ENCODE measurements at places on chromosomes 11 and 22.
A peak's percentile ranks its signal among the peaks of the same experiment; 100 is the strongest.

DNA sequence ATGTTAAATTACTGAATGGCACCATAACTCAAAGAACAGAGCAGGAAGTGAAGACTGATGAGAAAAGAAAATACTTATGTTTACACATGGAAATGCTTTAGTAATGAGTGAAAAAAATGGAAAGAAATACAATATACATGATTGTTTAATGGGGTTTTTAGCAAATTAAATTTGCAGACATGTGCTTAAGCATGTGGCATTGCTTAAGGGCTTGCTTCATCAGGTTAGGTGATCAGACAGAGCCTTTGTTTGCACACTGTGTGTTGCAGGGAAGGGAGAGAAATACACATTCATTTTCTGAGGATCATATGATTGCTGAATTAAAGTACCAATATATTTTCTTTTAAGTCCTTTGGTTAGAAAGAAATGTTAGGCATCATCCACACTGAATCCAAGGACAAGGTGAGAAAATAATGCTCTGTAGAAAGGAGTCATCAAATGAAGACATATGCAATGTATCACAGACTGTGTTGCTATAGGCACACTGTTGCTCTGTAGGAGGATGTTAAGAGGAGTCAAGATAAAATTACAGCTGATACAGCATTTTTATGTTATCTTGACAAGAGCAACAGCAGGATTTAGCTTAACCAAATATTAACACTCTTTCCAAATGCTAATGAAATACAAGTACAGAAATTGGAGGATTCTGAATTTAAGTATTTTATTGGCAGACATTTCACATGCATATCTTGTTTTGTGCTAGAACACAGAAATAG, 23.4 kb upstream of the ARHGAP20 start:
- ATAC-seq, result no peak

GRCh38 chr11:111336062-111336461, 37.7 kb downstream of the POU2AF3 start:
- ATAC-seq, result no peak

DNA sequence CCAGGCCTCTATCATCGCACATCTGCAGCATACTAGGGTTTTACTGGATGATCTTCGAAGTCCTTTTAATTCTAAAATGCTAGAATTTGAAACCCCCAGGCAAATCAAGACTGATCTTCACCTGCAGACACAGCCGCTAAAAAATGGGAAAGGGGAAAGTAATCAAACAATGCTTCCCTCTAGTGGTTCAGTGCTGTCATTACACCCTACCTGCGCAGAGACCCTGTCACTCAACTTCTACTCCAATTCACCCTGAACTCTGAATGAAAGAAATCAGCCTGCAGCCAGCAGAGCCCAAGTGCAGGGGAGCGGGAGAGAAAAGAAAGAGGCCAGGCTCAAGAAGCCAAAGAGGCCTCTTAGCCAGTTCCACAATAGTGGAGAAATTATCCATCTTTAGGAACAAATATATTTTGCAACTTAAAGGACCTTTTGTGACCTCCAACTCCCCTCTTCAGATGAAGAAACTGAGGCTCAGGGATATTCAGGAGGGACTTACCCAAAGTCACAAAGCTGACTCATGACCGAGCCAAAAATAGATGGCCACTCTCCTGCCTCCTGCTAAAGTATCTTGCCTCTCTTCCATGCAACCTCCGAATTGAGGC, 33.0 kb downstream of the SERGEF start:
- no peak for ATAC-seq

DNA sequence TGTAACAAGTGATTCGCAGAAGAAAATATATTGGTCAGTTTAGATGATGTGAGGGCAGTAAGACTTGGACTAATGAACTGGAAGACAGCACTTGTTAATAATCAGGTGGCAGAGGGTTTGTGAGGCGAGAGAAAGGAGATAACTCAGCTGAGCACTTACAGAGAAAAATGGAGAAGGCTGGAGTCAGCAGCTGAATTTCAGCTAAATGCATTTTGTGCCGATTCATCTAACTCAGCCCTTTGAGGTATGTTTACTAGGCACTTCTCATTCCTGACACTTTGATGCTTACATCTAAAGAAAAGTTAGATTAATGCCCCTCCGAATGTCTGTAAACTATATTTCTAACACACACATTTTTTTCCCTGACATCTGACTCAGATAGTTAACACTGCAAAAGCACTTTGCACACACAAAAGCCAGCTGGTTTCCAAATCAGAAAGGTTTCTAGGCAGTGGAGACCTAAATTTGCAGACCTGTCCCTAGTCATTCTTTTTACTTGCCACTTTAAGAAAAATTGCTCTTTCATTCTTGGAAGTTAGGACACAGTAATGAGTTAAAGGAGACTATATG, 859.5 kb upstream of the CCDC90B start:
- no peak for ATAC-seq

DNA sequence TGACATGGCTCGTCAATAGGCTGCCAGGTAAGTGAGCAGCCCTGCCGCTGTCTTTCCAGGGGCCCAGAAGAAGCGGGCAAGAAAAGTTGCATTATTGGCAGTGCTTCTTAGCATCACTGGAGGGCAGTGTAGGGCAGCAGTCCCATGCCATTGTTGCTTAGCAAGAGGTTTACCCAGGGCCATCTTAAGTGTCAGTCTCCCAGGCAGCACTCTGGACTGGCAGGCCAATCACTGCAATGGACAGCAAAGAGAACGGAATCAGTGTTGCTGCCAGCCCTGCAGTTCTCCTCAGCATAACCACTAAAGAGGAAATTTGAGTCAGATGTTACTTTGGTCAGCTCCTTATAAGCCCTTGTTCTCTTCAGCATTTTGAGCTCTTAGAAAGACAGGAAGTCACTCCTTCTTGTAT, 13.4 kb upstream of the GRK2 start:
- ATAC-seq, result peak; percentile 40

GRCh38 chr22:25876871-25877270, 134.9 kb downstream of the MYO18B start:
- no peak for ATAC-seq

DNA sequence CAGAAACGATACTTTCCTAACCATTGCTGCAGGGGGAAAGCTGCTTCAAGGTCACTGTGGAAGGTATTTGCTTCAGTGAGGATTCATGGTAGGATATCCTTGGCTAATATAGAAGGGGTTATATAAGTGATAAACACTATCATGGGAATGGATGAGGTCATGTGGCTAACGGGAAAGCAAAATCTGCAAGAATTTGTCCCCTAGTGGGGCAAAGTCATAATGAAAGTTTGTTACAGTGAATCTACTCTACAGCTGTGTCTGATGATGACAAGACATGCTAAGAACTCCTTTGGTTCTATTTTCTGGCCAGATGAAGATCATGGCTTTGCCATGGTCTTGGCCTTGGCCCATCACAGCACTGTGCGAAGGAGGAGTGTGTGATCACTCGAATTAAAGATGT, 13.8 kb downstream of the MMP20 start:
- peak; percentile 36 for ATAC-seq

GRCh38 chr11:74927496-74927895, 21.4 kb downstream of the XRRA1 start:
- no peak for ATAC-seq

DNA sequence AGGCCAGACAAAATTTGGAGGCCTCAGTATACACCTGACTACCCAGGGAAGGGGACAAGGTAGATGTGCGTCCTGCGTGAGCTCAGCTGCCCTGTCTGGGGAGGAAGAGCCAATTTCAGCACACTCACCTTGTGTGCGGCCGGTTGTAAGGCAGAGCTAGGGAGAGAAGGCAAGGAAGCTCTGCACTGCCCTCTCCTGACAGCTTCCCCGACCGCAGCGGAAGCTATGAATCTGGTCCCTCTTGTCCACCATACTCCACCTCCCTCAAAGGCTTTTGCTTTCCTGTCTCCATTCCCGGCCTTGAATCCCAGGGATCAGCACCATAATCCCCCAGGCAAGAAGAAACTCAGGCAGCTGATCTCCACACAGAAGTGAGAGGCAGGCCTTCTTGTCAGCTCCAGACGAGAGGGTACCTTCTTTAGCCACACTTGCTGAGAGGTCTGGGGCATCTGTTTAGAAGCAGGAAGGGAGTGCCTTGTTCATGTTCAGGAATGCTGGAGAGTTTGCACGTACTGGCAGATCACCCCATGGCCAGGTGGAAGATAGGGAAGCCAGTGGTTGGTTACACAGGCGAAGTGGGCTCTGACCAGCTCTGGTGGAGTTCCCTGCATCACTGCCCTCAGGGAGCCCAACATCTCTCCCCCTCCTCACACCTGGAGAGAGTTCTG, 62.5 kb downstream of the FEZ1 start:
- ATAC-seq, result peak; percentile 38

- no peak for ATAC-seq
These were observed 86.3 kb upstream of the BLID start for GRCh38 chr11:122202161-122202950.

DNA sequence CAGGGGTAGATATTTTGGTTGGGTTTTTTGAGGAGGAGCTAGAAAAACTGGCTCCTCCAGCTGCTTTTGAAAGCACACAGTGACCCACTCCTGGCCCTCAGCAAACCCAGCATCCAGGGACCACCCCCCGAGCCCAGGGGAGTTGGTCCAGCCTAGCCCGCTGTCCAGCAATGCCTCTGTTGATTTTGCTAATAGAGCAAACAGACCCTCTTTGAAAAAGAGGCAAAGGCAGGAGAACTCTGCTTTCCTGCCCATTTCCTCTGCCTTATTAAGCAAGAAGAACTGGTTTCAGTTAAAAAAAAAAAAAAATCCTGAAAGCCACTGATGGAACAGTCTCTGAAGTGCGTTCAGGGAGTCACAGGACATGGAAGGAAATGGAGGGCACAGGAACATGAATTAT, 25.3 kb downstream of the ABTB2 start:
- ATAC-seq, result no peak

GRCh38 chr11:99670067-99670676, 649.4 kb downstream of the CNTN5 start:
- no peak for ATAC-seq

DNA sequence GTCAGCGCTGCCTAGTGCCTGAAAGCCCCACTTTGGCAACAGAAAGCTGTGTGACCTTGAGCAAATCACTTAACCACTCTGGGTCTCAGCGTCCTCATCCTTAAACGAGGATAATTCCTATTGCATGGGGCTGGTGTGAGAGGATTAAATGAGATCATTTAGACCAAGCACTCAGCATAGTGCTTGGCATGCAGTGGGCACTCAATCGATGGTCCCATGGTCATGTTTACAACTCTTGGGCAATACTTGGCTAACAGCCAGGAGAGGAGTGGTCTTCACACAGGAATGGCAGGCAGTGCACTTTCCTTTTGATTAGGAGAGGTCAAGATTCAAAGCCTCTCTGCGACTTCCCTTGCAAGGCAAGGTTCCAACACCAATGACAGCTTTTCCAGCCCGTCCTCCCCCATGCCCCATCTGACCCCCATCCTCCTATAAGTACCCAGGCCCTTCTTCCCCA, 14.1 kb downstream of the TNKS1BP1 start:
- ATAC-seq, result no peak

DNA sequence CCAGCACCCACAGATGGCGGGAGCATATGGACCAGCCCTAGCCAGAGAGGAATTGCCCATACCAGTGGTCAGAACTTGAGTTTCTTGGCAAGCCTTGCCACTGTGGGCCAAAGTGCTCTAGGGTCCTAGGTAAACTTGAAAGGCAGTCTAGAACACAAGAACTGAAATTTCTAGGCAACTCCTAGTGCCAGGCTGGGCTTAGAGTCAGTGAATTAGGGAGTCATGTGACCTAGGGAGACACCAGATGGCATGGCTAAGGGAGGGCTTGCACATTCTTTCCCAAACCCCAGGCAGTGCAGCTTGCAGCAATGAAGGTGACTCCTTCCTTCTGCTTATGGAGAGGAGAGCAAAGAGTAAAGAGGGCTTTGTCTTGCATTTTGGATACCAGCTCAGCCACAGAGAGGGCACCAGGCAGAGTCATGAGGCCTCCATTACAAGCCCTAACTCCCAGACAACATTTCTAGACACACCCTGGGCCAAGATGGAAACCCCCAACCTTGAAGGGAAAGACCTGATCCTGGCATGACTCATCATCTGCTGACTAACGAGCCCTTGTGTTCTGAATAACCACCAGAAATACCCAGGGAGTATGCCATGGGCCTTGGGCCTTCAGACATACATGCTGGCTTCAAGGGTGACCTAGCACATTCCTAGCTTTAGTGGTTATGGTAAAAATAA, 19.2 kb upstream of the OR56A3 start:
- ATAC-seq, result peak; percentile 56

GRCh38 chr11:134118006-134118405, 49.1 kb downstream of the JAM3 start:
- no peak for ATAC-seq

DNA sequence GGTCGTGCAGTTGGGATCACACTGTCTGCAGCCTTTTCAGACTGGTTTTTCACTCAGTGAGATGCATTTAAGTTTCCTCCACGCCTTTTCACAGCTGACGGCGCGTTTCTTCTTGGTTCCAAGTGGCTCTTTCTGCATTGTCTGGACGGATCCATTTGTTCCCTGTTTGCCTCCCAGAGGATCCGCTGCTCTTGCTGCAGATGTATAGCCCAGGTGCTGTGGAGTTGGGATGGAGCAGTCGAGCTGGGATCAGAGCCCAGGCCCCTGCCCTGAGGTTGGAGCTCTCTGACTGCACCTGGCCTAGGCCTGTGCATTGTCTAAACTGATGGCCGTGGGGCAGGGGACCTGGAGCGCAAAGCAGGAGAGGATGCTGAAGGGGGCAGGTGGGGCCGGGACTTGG, 51.6 kb downstream of the PARVB start:
- ATAC-seq, result no peak

- ATAC-seq, result no peak
These were observed 46.9 kb downstream of the GAS2 start for GRCh38 chr11:22713336-22713735.

DNA sequence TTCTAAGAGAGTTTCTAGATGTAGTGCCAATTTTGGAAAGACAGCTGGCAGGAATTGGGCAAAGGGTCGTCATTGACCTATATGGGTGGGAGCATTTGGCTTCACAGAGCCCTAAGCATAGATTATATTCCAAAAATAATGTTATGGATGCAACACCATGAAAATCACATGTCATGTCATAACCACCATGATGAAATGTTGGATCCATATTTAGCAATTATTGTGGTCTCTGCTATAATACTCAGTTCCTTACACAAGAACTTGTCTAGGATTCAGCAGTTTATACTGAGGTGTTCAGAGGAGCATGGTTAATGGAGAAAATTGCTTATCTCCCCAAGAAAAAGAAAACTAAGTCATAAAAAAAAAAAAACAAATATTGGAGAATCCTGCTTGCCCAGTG, 31.6 kb downstream of the NTM start:
- no peak for ATAC-seq

DNA sequence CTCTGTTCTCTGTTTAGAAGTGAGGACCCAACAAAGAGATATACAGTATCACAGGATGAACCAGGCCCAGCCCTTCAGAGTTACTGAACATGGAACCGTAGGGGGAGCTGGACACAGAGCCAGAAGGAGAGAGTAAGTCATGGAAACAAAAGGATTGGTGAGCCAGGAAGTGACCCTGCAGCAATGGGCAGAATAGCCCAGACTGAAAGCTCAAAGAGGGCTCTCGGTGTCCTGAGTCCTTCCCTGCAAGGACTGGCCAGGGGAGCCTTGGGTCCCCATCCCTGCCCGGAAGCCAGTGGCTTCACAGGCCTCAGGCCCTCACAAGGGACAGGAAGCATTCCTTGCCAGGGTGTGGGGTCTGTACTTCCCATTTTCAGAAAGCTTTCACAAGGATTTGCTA, 150.6 kb downstream of the SPATA19 start:
- ATAC-seq, result no peak

- no peak for ATAC-seq
These were observed 18.8 kb downstream of the SCN4B start for GRCh38 chr11:118133816-118134215.

All from activated CD4-positive, CD25-positive, alpha-beta regulatory T cell treated with anti-CD3 and anti-CD28 coated beads, Interleukin-2, amount 50 U/mL, for 24 hours (primary cell).